Fibroblast of skin of abdomen (primary cell): ENCODE measurements at places on chromosomes 13 and 19.

DNA sequence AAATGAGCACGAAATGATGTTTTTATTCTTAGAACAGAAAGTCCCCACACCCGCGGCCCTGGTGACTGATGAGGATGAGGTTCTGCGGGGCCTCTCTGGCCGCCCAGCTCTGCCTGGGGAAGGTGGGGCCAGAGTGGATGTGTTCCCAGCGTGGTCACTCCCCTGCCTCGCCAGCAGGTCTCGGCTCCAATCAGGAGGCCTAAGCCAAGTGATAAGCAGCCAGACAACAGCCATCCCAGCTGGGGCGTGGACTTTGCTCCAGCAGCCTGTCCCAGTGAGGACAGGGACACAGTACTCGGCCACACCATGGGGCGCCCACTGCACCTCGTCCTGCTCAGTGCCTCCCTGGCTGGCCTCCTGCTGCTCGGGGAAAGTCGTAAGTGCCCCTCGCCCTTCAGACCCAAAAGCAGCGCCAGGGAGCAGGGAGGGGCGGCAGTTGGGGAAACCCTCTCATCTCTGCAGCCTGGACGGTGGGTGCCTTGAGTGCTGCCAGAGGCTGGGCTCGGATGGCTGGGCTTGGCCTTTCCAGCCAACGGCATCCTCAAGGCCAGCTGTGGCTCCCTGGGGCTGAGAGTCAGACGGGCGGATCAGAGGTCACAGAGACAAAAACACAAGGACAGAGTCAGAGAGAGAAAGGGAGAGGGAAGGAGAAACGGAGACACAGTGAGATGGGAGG, at the start of gene F10:
Gene F10 (plus strand): TSS at position 250 of the 676 bp plus-strand sequence. CDS start 57 bp downstream, at position 307.
- DNase-seq, result no peak

DNA sequence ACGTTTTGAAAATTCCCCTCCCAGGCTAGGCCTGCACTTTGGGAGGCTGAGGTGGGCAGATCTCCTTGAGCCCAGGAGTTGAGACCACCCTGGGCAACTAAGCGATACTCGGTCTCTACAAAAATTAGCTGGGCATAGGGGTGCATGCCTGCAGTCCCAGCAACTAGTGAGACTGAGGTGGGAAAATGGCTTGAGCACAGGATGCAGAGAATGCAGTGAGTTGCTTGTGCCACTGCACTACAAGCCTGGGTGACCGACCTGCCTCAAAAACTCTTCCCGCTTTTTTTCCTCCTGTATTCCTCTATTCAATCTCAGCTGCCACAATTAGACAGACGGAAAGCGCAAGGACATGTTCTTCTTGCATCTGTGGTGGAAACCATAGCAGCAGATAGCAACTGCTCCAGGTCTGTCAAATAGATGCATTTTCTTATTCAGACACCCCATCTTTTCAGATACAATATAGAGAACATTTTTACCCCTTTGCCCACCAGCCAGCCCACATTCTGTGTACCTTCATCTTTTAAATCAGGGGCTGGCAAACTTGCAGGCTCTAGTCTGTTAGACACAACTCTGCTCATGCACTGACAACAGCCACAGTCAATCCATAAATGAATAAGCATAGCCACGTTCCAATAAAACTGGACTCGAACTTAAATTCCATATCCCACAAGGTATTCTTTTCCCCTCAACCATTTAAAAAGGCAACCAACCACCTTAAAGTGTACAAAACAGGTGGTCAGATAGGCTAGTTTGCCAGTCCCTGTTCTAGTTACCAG, 4.8 kb downstream of the TPT1 start:
- DNase-seq, result no peak

DNA sequence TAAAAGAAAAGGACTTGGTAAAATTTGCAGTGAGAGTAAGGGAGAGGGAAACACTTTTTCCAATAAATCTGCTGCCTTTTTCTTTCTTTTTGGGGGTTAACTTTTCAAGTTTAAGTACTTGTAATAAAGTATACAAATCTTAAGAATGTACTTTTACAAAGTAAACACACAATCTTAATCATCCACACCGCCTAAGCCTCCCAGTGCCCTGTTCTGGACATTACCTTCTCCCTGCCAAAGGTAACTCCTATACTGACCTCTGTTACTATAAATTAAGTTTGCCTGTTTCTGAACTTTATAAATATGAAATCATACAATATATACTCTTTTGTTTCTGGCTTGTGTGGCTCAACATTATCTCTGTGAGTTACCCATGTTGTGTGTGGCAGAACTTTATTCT, 137.9 kb downstream of the RGCC start:
- DNase-seq, result no peak

- DNase-seq, result no peak
Observed at GRCh38 chr13:96994017-96994857, at the start of gene OXGR1. Gene OXGR1, minus strand, starts transcription at chr13:96994476. Its CDS starts 6,717 bp downstream, at chr13:96987759.

GRCh38 chr13:24006520-24007248, 109.4 kb upstream of the C1QTNF9B start:
- no peak for DNase-seq

DNA sequence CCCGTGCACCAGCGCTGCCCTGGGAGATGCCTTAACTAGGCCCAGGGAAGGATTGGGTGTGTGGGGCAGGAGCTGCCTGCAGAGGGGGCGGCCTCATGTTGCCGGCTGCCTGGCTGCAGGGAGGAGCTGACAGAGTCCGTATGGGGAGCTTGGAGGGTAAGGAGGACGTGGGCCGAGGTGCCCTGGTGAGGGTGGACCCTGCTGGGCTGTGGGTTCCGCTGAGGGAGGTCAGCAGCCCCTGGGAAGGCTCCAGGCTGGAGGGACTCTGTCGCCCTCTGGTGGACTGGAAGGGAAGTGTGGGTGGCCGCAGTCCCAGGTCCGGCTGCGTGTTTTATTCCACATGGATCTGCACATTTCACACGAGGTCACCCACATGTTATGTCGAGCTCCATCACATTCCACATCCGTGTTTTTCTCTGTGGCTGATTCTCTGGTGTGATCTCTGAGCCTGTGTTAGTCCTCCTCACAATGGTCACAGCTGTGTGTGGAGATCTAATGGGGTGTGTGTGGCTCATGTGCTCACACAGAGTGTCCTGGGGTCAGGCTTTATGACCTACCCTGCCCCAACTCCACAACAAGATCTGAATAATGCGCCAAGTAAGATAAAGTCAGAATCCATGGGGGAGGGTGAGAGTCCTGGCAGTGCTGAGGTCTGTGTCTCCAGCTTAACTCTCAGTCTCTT, 1.8 kb upstream of the CEACAM8 start:
- DNase-seq, result peak; percentile 2

- DNase-seq, result no peak
Observed at GRCh38 chr13:93268327-93269028, 41.9 kb downstream of the GPC6 start.

DNA sequence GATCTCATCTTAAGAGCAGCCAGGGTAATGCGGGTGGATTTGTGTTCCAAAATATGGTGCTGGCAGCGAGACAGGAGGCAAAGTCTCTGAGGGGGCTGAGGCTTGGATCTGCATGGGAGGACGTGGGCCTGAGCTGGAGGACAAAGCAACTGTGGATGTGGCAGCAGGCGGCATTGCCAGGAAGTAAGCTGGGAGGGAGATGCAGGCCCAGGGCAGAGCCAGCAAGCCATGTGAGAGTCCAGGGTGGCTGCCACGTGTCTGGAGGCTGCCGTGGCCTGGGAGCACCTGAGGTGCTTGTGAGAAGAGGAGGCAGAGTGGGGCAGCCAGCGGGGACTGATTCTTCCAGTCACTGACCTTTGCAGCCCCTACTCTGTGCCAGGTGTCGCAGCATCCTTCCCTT, 52.0 kb downstream of the DPF1 start:
- DNase-seq, result no peak

DNA sequence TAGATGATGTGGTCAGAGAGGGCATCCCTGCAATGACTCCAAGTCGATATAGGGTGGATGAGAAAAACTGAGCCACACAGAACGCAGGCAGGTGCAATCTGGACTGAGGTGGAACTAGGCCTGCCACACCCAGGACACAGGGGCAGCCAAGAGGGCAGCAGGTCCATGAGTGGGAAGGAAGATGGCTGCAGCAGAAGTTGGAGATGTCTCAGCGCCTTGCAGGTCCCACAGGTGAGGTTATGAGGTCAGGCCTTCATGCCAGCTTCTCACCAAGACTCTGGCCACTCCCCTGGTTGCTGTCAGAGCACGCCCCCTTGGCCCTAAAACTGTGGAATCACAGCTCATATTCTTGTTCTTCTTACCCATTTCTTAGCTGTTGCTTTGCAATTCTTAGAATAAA, 147.7 kb upstream of the VSTM2B start:
- no peak for DNase-seq

DNA sequence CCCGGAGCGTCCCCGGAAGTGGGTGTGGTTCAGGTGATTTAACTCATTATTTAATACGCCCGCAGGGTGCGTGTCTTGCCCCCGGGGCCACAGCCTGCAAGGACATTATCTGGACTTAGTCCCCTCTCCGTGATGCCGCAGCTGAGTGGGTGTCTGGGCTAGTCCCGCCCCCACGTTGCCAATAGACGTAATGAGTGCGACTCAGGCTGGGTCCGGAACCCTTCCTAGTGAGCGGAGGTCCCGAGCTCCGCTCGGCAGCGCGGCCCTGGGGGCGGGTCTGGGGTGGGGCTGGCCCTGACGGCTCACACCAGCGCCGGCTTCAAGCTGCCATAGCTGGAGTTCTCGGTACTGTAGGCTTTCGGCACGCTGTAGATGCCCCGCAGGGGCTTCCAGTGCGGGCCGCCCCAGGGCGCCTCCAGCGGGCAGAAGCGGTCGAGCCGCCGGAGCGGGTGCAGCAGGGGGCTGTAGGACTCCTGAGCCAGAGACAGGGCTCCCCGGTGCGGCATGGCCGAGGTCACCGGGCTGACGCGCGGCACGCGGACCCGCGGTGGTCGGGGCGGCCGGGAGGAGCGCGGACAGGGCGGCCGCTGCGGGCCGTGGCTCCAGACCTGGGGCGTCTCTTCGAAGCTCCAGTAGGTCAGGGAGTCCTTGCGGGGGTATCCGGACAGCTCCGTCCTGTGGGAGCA, 918 bp upstream of the LHB start:
- DNase-seq, result peak; percentile 65

DNA sequence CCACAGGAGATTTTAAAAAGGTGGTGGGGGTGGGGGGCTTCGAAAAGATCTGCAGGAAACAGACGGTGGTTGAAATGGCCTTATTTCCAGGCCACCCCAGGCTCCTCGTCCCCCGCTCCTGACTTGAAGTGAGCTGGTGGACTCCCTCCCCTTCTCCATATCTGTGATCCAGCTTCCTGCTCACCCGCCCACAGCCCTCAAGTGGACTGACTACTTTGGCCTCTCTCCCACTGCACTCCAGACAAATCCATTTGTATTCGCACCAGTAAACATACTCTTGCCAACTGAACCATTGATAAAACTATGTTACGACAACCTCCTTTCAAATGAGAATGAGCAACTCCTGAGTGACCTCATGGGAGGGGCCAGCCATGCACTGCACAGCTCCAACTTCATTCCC, 259.5 kb downstream of the COL4A1 start:
- DNase-seq, result peak; percentile 58

DNA sequence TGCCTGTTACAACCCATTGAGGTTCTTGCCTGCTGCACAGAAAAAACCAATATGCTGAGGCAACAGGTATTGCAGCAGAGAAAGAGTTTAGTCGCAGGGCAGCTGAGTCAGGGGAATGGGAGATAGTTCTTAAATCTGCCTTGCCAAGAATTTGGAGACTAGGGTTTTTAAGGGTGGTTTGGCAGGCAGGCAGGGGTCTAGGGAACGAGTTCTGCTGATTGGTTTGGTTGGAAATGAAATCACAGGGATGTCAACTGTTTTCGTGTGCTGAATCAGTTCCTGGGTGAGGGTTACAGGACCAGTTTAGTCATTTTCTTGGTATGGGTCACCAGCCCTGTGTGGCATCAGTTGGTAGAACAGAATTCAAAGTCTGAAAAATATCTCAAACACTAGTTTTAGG, 36.6 kb downstream of the PDS5B start:
- no peak for DNase-seq

DNA sequence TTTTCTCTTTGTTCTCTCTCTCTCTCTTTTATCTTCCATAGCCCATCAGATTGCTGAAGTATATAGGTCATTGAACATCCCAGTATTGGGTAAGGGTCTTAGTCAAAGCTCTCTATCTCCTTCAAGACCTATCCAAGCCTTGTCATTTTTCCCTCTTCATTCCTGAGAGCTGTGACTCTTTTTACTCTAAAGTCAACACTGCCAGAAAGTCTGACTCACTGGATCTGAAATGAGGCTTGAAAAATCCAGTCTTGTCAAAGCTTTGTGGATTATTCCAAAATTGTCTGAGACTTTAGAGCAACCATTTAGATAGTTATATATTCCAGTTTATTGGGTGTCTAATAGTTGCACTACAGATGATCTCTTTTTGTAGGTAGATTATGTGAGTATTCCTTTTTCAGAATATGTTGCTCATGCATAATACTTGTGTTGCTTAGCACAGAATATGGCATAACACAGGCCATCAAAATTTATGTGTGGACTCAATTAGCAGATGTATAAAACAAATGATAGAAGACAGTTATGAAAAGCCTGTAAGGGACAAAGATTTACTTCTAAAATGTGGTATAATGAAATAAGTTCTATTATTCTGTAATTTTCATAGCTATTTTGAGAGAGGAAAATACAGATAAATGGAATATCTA, 389.3 kb upstream of the PCDH9 start:
- peak; percentile 61 for DNase-seq

GRCh38 chr13:80562433-80563156, 221.7 kb upstream of the SPRY2 start:
- DNase-seq, result no peak

DNA sequence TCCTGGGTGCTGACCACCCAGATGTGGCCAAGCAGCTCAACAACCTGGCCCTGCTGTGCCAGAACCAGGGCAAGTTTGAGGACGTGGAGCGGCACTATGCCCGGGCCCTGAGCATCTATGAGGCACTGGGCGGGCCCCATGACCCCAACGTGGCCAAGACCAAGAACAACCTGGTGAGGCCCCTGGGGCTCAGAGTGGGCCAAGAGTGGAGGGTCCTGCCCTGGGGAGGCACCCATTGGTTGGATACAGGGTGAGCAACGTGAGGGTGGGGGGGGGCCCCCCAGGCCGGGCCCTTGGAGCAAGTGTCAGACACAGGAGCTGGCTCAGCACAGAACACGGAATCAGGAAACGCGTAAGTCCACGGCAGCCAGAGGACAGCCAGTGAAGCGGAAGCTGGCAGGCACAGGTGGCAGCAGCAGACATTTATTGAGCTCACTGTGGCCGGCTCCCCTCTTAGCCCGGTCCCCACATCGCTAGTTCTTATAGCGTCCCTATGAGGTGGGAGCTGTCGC, 8.9 kb downstream of the KLC3 start:
- DNase-seq, result no peak

- no peak for DNase-seq
Observed at GRCh38 chr19:48346191-48346590, 17.5 kb downstream of the TMEM143 start.

- DNase-seq, result peak; percentile 11
Observed at GRCh38 chr13:44930963-44931623, 58.2 kb downstream of the NUFIP1 start.

GRCh38 chr13:72781451-72782439, at the start of the genes DIS3 and PIBF1:
Gene DIS3, minus strand, starts transcription at chr13:72781900. Its CDS starts 68 bp downstream, at chr13:72781832.
Gene PIBF1, plus strand, starts transcription at chr13:72782133. Its CDS starts 1,337 bp downstream, at chr13:72783470.
- peak; percentile 99 for DNase-seq

- peak; percentile 67 for DNase-seq
Observed at GRCh38 chr19:18280247-18281081, 958 bp downstream of the JUND start.
